WTC11 (cell line): ENCODE measurements at places on chromosomes 7 and 10. TPM values are rescaled to one million over a fixed set of nuclear protein-coding genes. Genes with fewer than 3 reads are reported as not detected.

The ADAM8 gene
- 7.2 to 9.5 TPM (median 7.2 TPM) in 3 replicates for total RNA-seq

The POLR1F gene
- total RNA-seq, result 18.6 to 22.3 TPM (median 19.2 TPM) in 3 replicates

DNA sequence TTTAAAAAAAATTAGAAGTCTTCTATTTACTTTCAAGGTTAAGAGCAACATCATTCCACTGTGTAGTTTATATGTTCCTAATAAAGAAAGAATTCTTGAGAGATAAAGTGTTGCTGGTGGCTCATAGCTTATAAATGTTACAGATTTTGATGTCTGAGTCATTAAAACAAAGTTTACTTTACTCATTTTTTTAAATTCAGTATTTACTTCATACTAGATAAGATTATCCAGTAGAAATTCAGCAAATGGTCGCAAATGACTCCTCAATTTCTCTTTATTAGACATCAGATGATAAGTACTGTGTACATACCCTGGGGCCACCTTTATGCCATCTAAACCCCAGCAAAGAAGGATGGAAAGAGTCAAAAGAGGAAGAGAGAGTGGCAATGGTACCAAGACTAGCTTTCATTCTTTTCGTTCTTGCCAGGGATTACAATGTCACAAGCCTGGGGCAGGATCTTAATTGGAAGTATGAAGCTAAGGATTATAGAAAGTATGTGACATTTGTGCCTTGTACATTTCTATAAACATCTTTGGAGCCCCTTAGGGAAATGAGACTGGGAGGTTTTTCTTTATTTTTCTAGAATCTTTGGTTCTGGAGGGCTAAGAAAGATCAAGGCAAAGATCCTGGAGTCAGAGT lies 206.1 kb downstream of the CHRM2 start:
- no peaks in the 10 kb centered on the region for H3K36me3 ChIP-seq
- no peak overlapping the region for H3K4me3 ChIP-seq
- no peak overlapping the region for H3K27ac ChIP-seq
- DNase-seq, result no peak

- H3K27me3 ChIP-seq, result no peaks in the 10 kb centered on the region
- peaks cover 5% of the 10 kb centered on the region for H3K4me1 ChIP-seq
Measured at GRCh38 chr10:13491747-13492360, 37.0 kb downstream of the BEND7 start.

- H3K27ac ChIP-seq, result no peak overlapping the region
- peaks cover 2% of the 10 kb centered on the region; the same call in 1 of the 2 replicates for H3K27me3 ChIP-seq
- H3K36me3 ChIP-seq, result peaks cover 73% of the 10 kb centered on the region
Measured at GRCh38 chr7:256461-256940, 33.5 kb upstream of the FOXL3 start.

GRCh38 chr10:3363311-3364045 lies 190.9 kb upstream of the PITRM1 start:
- no peaks in the 10 kb centered on the region for H3K4me1 ChIP-seq
- H3K36me3 ChIP-seq, result peaks cover 40% of the 10 kb centered on the region
- no peak overlapping the region for H3K27ac ChIP-seq
- no peak for DNase-seq

GRCh38 chr7:158282461-158283001 lies 305.1 kb downstream of the PTPRN2 start:
- DNase-seq, result no peak
- peaks cover 15% of the 10 kb centered on the region for H3K36me3 ChIP-seq
- H3K4me1 ChIP-seq, result no peaks in the 10 kb centered on the region
- no peak overlapping the region for H3K4me3 ChIP-seq
- H3K27me3 ChIP-seq, result peaks cover 5% of the 10 kb centered on the region
